Heart right ventricle (tissue), 16 donors: ENCODE measurements at places on chromosomes 13 and 19. TPM values are rescaled to one million over a fixed set of nuclear protein-coding genes. Genes with fewer than 3 reads are reported as not detected.

- DNase-seq: peak; percentile 56
Observed at GRCh38 chr19:4172861-4173473, 9.4 kb downstream of the SIRT6 start.

DNA sequence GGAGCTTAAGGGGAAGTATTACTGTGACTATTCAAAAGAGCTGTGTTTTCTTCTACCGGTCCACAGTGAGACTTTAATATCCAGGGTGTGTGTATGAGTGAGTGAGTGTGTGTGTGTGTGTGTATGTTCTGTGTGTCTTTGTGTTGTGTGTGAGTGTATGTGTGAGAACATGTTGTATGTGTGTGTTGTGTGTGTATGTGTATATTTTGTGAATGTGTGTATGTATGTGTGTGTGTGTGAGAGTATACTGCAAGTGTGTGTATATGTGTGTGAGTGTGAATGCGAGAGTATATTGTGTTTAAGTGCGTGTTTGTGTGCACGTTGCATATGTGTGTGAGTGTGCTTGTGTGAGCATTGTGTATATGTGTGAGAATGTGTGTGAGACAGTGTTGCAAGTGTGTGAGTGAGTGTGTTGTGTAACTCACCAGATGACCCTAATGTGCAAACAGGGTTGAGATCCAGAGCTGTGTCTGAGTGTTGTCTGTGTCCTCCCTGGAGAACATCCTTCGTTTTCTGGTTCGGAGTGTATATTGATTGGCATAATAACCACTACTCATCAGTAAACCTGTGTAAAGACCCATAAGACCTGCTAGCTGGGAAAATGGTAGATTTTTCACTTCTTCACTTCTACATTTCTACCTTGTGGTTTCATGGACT, 101.1 kb upstream of the RNF113B start:
- no peak for DNase-seq

Gene ZNF808
- 44.0 TPM for total RNA-seq

Gene ZIM2
- 0.14 TPM for total RNA-seq

DNA sequence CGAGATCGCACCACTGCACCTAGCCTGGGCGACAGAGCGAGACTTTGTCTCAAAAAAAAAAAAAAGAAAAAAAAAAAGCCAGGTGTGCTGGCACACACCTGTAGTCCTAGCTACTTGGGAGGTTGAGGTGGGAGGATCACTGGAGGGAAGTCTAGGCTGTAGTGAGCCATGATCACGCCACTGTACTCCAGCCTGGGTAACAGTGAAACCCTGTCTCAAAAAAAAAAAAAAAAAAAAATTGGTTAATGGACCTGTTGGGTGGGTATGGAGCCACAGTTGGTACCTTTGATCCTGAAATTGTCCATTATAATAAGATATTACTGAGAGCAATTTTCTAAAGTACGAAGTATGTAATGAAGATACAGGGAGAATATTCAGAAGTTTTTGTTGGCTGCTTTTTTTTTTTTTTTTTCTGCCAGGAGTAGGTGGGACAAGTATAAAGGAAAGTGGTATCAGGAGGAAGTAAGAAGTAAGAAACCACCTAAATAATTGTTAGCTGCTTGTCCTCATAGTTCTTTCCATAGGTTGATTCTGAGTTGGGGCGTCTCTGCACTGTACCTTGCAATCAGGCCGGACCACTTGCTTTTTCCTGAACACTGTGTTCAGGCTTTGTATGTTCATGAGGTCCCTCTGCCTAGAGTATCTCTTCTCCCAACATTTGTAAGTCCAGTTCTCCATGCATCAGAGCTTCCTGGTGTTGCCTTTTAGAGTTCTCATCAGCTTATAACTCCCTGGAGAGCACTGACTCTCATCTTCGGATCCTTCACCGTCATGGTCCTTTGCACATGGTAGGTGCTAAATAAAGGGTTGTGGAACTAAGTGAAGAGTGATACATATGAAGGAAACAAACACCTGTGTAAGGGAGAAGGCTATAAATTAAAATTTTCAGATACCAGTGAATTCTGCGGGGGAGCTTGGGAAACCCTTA, 31.7 kb downstream of the ARHGAP35 start:
- no peak for DNase-seq

DNA sequence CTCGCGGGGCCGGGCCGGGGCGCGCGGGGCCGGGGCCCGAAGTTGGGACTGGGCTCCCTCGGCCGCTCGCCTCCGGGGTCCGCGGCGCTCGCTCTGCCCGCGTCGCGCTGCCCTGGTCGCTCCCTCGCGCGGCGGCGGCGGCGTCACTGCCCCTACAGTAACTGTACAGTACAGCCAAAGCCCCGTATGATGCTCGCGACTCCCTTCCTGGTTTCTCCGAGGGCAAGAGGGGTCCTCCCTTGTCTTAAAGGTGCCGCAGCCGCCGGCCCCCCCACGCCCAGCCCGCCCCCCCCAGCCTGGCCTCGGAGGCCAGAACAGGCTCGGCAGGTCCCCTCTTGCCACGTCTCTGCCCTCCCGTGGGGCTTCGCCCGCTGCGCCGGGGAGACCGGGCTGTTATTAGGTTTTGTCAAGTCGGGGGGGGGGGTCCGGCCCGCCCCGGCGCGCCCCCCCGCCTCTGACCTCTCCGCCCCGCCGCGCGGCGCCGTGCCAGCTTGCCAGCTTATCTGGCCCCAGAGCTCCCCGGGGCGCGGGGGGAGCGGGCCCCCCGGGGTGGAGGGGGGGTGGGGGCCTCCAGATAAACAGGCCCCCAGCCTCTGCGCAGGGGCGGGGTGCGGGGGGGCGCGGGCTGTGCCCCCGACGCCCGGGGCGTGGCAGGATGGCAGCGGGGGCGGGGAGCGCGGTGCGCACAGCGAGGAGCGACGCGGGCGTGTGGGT, at the start of gene ZBTB7A:
Gene ZBTB7A, minus strand, starts transcription at position 218 of the 714 bp plus-strand sequence. CDS start 11,667 bp downstream, outside the sequence.
- peak; percentile 91 for DNase-seq

- DNase-seq: no peak
Observed at GRCh38 chr19:18332917-18333530, 7.4 kb upstream of the PGPEP1 start.

Gene CLIP3
- 4.2 TPM for total RNA-seq

DNA sequence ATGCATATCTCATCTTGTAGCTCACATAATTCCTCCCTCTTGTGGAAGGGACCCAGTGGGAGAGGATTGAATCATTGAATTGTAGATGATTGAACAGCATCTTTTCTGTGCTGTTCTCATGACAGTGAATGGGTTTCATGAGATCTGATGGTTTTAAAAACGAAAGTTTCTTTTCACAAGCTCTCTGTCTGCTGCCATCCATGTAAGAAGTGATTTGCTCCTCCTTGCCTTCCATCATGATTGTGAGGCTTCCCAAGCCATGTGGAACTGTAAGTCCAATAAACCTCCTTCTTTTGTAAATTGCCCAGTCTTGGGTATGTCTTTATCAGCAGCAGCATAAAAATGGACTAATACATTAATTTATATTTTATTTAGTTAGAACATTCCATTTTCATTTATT, 19.6 kb upstream of the ZNF675 start:
- no peak for DNase-seq

GRCh38 chr19:34589730-34590129, 87.2 kb downstream of the SCGB2B2 start:
- DNase-seq: no peak

DNA sequence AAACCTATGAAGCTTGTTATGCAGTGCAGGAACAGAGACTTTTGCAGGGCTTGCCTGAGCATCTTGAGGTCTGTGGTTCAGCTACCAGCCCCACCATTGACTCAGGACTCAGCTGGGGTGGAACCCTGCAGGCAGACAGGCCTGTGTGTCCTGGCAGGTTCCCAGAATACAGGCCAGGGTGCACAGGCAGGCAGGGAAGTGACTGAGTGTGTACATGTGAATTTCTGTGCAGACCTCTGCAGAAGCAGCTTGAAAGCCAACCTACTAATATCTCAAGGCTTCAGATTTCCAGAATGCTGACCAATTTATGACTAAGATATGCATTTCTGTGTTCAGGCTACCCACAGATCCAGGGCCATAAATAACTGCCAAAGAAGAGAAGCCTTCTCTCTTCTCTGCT, 254.4 kb downstream of the DLEU7 start:
- DNase-seq: no peak

GRCh38 chr13:52187029-52187423, 27.6 kb upstream of the NEK3 start:
- no peak for DNase-seq

Gene KIR2DL4
- not detected for total RNA-seq

DNA sequence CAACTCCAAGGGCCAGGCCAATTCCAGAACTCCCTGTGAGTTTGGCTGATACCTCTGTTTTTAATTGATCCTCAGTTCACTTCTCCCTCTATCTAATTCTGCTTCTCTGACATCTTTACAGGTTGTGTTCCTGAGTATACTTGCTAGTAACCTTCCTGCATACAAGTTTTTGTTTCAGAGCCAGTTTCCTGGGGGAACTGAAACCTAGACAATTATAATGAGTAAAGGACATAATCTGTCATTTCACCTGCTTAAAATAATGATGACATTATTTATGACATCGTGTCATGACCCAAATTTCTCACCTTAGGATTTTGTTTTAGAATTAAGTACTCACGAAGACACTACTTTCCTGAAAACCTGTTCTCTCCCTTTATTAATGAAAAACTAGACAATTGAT, 12.5 kb upstream of the MYCBP2 start:
- no peak for DNase-seq

DNA sequence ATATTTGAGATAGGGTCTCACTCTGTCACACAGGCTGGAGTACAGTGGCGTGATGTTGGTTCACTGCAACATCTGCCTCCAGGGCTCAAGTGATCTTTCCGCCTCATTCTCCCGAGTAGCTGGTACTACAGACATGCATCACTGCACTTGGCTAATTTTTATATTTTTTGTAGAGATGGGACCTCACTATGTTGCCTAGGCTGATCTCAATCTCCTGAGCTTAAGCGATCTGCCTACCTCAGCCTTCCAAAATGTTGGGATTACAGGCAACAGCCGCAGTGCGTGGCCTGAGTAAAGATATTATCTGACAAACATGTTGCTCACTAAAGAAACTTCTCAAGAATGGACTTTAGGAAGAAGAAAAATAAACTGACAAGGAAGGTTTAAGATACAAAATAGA, 125.4 kb upstream of the ABCC4 start:
- DNase-seq: no peak

Gene SLC1A6
- total RNA-seq: not detected

- DNase-seq: no peak
Observed at GRCh38 chr13:22561581-22561980, 619.2 kb upstream of the SGCG start.

Gene DPY19L3
- 4.1 TPM for total RNA-seq

DNA sequence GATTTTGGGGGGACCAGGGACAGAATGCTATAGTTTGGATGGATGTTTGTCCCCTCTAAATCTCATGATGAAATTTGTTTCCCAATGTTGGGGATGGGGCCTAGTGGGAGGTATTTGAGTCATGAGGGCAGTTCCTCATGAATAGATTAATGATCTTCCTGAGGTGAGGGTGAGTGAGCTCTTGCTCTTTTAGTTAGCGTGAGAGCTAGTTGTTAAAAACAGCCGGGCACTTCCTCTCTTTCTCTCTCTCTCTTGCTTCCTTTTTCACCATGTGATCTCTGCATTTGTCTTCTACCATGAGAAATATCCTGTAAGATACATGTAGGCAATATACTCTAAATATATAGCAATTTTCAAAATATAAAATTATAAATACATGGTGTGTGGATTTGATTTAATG, 290.8 kb upstream of the PCDH9 start:
- no peak for DNase-seq

- peak; percentile 45 for DNase-seq
Observed at GRCh38 chr19:42132030-42132628, at the start of gene POU2F2. Gene POU2F2, minus strand, starts transcription at chr19:42132446. Its CDS starts 35 bp downstream, at chr19:42132411.

DNA sequence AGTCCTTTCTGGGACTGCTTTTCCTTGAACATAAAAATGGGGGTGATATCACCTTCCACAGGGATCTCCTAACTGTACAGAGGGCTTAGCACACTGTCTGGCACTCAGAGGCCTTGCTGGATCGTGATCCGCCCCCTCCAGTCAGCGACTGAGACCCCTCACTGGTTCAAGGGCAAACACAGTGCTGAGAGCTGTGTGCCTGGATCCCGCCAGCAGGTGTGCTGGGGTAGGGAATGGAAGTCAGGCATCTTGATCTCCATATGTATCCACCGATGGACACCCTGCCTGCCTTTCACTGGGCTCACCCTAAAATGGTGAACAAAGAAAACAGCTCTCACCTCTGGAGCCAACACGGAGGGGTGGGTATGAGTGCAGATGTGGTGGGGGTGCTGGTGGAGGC, 64.3 kb downstream of the IRS2 start:
- DNase-seq: no peak

DNA sequence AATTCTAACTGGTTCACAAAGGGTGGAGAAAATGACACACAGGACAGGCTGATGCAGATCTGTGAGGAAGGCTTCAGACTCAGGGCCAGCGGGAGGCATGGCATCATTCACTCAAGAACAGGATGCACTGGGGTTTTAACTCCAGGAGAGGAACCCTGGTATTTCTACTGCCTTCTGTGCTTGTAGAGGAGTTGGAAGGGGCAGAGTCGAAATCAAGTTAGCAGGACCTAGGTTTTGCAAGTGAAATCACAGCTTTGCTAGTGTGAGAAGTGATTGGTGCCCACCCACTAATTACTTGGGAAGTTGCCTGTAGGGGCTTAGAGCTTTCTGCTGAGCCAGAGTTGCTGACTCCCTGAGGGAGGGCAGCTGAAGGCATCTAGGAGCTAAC, 92.7 kb downstream of the AKAP11 start:
- no peak for DNase-seq

- no peak for DNase-seq
Observed at GRCh38 chr13:32663660-32664059, 77.4 kb downstream of the PDS5B start.

Gene PLIN4
- total RNA-seq: 187 TPM

DNA sequence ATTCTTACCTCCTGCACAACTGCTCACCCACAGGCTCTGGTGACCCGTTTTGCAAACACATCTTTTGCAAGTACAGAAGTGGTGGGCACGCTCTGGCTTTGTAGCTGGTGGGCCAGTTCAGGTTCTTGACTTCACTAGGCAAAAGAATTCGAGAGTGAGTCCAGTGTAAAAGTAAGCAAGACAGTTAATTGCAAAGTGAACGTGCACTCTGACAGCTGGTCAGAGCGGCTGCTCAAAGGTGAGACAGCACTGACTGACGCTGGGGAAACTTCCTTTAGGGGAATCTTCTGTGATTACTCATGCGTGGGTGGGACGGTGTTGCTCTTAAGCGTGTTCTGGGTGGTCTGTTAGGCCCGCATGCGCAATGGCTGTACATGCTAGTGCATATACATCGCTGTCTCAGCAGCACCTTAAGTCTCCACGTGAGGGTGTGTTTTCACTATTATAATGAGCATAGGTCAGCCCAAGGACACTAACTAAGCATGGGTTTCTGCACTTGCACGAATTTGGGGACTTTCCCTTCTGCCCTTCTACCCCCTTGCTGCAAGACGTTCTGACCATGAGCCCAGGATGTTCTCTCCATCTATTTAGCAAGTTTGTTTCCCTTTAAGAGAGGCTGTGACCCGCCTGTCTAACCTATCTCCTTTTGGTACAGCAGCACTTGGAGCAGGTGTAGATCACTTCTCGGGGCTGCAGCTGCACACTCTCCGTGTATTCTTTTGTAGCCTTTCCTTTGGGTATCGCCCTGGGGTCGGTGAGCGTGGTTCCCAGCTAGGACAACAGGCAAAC, 30.2 kb upstream of the CD33 start:
- no peak for DNase-seq
